ENCODE measurements at places on chromosomes 11 and 22.
A peak's percentile ranks its signal among the peaks of the same experiment; 100 is the strongest.

DNA sequence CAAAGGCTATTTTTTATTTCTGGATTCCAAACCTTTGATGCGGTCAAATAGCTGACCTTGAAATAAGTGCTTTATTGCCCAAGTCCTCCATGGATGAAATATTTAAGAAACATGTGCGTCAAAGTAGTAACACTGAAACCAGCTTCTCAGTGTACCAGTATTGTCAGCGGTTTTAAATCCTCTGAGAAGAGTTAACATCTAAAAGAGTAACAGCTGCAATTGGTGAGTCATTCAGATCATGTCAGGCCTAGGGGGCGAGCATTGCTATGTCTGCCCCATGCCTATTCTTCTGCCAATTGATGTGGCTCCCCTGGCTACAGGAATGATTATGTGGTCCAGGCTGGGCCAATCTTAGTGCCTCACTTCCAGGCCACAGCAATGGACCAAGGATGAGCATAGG is 263.3 kb upstream of the SORL1-AS1 start:
- H3K4me1 ChIP-seq = no peaks in the 10 kb centered on the region
- H3K4me3 ChIP-seq = no peak overlapping the region
- H3K27me3 ChIP-seq = no peaks in the 10 kb centered on the region
- H3K36me3 ChIP-seq = no peaks in the 10 kb centered on the region

GRCh38 chr22:30695871-30696655 is 1.4 kb downstream of the OSBP2 start:
- H3K4me1 ChIP-seq = peaks cover 10% of the 10 kb centered on the region
- H3K27ac ChIP-seq = no peak overlapping the region
- H3K27me3 ChIP-seq = no peaks in the 10 kb centered on the region
- DNase-seq = no peak
- no peaks in the 10 kb centered on the region for H3K36me3 ChIP-seq

DNA sequence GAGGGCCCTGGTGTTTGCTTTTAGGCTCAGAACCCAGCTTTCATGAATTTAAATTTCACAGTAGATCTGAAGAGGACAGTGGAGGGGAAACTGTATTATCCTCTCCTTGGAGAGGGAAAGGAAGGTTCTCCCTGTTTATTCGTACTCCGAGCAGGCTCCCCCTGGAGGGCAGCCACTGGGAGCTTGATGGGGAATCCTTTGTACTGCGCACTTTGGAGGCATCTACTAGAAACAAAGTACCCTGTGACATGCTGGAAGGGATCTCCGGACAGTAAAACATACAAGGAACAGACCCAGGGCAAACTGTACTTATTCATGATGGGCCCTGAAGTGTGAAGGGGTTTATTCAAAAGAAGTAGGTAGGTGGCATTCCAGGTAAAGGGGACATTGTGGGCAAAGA is 27.2 kb downstream of the NAV2 start:
- no peak overlapping the region for H3K4me3 ChIP-seq
- DNase-seq = no peak
- peak overlapping the region; percentile 98 for H3K27ac ChIP-seq
- no peaks in the 10 kb centered on the region for H3K27me3 ChIP-seq
- peaks cover 61% of the 10 kb centered on the region for H3K4me1 ChIP-seq
- no peaks in the 10 kb centered on the region for H3K36me3 ChIP-seq

GRCh38 chr22:35170716-35171697 is 86.3 kb upstream of the HMGXB4 start:
- peaks cover 22% of the 10 kb centered on the region for H3K27me3 ChIP-seq
- no peak overlapping the region for H3K4me3 ChIP-seq
- no peak for DNase-seq
- H3K27ac ChIP-seq = no peak overlapping the region
- no peaks in the 10 kb centered on the region for H3K36me3 ChIP-seq
- H3K4me1 ChIP-seq = no peaks in the 10 kb centered on the region

GRCh38 chr22:23579870-23580575 is at the start of gene IGLL1:
Gene IGLL1, minus strand, starts transcription at chr22:23580290. Its CDS starts 100 bp downstream, at chr22:23580190.
- no peak for DNase-seq
- H3K4me1 ChIP-seq = no peaks in the 10 kb centered on the region
- no peaks in the 10 kb centered on the region for H3K36me3 ChIP-seq
- H3K4me3 ChIP-seq = no peak within 1 kb of the TSS

GRCh38 chr11:11207428-11207827 is 145.6 kb downstream of the CSNK2A3 start:
- no peaks in the 10 kb centered on the region for H3K36me3 ChIP-seq
- H3K27me3 ChIP-seq = no peaks in the 10 kb centered on the region
- H3K4me3 ChIP-seq = no peak overlapping the region
- no peak overlapping the region for H3K27ac ChIP-seq
- H3K4me1 ChIP-seq = peaks cover 15% of the 10 kb centered on the region

GRCh38 chr11:133545199-133545803 is 13.0 kb upstream of the OPCML start:
- H3K4me3 ChIP-seq = no peak overlapping the region
- H3K4me1 ChIP-seq = no peaks in the 10 kb centered on the region
- no peak overlapping the region for H3K27ac ChIP-seq
- H3K36me3 ChIP-seq = no peaks in the 10 kb centered on the region

DNA sequence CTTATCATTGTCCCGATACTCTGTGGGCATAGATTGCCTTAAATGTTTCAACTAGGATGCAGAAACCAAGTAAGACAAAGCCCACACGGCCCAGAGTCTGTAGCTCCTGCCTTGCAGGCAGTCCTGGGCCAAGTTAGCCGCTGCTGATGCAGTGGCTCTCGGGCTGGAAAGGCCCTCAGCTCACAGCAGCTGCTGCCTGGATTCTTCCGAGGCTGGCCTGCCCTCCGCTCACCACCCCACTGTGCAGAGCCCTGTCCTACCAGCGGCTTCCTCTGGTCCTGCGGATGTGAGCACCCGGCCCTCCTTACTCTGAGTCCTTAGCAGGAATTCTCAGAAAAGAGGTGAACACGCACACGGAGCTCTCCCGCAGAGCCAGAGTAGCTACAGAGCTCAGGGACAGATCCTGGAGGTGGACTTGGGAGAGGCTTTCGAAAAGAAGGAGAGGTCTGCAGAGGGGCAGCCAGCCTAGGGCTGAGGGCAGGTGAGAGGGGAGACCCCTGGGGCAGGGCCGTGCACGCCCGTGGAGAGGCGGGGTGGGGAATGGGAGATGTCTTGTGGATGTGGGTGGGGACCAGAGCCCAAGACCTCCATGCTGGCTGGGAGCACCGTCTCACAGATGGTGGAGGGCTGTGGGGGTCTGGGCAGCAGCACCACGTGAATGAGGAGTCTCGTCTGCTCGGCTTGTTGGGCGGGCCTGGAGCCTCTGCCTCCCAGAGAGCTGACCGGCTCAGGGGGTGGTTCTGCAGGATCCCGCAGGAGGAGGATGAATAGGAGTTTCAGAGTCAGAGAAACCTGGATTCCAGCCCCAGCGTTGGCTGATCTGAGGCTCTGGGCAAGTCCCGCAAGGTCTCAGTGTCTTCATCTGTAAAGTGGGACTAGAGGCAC is 117.4 kb upstream of the B3GAT1 start:
- H3K4me3 ChIP-seq = no peak overlapping the region
- peak; percentile 2 for DNase-seq

Data from tibial artery (tissue), 4 donors.